Skeletal muscle cell (primary cell): ENCODE measurements at places on chromosomes 6 and 20.

DNA sequence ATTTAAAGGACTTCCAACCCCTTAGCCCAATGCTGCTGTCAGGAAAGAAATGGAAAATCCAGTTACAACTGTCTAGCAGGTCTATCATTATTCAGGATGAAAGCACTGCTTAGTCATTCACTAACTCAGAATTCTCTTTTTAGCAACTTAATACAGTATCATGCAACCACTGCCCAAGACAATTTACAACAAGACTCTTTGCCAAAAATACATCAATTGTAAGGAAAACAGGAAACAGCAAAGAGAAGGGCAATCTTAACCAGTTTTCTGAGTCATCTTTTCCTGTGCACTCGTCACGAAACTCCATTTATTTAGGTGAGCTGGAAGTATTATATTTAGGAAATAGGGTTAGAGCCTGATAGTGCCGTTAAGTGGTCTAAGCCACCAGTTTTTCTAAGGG is 1197.7 kb upstream of the CITED2 start:
- DNase-seq, result peak; percentile 85

GRCh38 chr20:23565503-23566045 is 2.7 kb downstream of the CST9L start:
- DNase-seq, result no peak

DNA sequence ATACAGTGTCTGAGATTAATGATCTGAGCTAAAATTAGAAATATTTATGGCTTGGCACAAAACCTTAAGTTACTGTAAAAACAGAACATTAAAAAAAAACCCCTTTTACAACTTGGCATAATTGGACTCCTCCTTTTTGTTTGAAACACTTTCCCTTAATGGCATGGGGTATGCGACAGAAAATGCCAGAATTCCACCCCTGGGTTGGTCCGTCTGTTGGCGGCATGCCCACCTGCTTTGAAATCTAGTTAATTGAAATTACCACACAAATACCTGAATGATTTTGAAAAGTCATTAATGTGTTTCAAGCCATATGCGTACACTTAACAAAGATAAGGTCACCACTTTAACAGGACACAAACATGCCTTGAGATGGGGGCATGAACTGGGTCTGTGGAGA is 175.1 kb upstream of the FOXQ1 start:
- no peak for DNase-seq

DNA sequence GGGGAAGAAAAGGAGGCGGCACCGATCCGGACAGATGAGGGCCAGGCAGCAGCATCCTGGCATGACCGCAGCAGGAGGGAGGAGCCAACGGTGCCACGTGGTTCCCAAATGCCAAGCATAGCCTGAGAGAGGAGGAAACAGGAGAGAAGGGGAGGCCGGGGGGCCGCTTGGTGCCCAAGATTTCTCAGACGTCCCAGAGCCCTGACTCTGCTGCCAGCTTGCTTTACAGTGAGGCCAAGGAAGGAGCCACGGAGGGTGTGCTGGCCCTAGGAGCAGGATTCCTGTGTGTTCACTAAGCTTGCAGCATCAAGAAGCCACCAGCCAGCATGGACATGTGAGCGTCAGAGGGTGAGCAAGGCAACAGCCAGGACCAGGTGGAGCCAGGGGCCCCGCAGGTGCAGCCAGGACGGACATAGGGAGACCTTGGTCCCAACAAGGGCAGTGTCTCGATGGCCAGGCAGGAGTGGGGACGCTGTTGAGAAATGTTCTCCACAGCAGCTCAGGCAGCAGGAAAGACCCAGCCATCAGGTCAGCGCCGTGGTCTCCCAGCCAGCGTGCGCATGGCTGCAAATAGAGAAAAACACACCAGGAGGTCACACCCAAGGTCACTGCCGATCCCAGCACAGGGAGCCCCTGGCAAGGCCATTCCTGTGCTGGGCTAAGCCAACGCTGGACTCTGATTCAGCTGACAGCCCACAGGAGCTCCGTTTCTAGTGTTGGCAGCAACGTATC is 143.7 kb downstream of the DLL1 start:
- DNase-seq, result no peak

- DNase-seq, result no peak
Observed at GRCh38 chr6:44072959-44073611, 54.2 kb downstream of the MRPL14 start.

- no peak for DNase-seq
Observed at GRCh38 chr6:12832226-12832735, 115.7 kb downstream of the PHACTR1 start.

DNA sequence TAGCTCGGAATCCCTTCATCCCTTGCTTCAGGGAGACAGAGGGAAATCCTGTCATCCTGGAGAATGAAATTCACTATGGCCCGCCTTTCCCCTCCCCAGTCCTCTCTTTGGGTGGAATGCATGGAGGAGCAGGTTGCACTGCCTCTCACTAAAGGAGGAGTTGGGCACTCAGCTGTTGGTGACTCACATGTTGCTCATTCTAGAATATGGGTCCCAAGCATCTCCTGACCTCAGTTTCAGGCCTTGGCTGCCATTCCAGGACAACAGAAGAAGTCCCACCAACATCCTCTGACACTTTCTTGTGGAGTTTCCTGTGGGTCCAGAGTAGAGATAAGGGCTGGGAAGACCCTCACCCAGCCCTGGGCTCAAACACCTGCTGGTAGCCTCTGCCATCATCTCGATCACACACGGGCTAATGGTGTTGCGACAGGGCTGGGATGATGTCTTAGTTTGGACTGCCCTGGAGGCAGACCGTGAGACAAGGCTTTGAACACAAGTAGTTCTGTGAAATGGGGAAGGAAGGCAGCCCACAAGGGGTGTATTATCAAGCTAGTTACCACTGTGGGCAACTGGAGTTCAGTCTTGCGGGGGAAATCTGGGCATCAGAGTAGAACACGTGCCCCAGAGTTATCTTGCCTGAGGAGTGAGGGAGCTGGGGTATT is 52.4 kb upstream of the RNF24 start:
- no peak for DNase-seq

GRCh38 chr20:6857927-6858326 is 90.4 kb downstream of the BMP2 start:
- DNase-seq, result no peak

DNA sequence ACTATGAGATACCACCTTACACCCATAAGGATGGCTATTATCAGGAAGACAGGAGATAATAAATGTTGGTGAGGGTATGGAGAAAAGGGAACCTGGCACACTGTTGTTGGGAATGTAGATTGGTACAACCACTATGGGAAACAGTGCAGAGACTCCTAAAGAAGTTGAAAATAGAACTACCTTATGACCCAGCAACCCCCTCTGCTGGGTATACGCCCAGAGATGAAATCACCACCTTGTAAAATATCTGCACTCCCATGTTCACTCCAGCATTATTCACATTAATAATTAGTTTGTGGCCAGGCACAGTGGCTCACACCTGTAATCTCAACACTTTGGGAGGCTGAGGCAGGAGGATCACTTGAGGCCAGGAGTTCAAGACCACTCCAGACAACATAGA is 26.8 kb downstream of the ZBTB9 start:
- DNase-seq, result no peak

DNA sequence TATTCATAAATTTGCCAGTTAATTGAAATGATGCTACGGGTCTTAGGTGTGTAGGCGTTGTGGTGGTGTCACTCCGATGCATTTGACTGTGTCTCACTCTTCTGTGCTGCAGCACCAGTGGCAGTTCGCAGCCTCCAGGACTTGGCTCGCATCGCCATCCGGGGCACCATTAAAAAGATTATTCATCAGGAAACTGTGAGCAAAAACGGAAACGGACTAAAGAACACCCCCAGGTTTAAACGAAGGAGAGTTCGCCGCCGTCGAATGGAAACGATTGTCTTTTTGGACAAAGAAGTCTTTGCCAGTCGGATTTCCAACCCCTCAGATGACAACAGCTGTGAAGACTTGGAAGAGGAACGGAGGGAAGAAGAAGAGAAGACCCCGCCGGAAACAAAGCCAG is 17.6 kb downstream of the PCMTD2 start:
- DNase-seq, result no peak

- no peak for DNase-seq
Observed at GRCh38 chr20:29740601-29740950, 1516.9 kb upstream of the DEFB115 start.

DNA sequence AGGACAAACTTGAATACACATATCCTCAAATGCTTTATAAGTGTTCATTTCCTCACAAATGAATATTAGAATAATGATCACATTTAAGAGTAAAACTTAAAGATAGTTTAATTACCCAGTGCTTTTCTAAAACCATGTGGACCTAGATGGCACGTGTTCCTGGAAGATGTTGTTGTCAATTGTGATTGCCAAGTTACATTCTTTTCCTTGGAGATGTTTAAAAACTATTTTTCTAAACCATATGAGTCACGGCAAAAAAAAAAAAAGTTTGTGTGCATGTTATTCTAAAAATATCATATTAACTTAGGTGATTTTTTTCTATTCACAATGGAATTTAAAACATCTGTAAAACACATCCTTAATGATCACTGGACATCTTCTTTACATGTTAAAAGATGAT is 51.1 kb downstream of the RCAN2 start:
- DNase-seq, result peak; percentile 22

- DNase-seq, result no peak
Observed at GRCh38 chr6:36852481-36853147, 13.4 kb upstream of the CPNE5 start.

- DNase-seq, result no peak
Observed at GRCh38 chr20:46324379-46324778, 16.1 kb upstream of the CDH22 start.

GRCh38 chr6:100724222-100724621 is 156.9 kb downstream of the ASCC3 start:
- no peak for DNase-seq

DNA sequence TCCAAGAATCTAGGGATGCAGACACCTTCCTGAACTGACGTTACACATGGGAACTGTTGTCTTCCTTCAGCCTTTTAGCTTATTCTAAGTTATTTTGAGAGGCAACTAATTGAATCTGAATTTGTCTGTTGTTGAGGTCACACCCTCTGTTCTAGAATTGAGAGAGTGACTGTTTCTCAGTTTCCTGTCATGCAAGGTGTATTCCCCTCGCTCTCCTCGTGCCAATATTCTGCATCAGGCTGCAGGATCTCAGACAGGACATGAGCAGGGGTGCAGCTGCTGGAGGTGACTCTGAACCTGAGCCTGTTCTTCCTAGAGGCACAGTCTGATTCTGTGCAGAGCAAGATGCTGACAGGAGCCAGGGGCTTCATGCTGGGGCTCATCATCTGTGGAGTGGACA is 52.5 kb downstream of the HLA-DPB1 start:
- no peak for DNase-seq

- DNase-seq, result no peak
Observed at GRCh38 chr6:144781836-144782235, 496.7 kb downstream of the UTRN start.

DNA sequence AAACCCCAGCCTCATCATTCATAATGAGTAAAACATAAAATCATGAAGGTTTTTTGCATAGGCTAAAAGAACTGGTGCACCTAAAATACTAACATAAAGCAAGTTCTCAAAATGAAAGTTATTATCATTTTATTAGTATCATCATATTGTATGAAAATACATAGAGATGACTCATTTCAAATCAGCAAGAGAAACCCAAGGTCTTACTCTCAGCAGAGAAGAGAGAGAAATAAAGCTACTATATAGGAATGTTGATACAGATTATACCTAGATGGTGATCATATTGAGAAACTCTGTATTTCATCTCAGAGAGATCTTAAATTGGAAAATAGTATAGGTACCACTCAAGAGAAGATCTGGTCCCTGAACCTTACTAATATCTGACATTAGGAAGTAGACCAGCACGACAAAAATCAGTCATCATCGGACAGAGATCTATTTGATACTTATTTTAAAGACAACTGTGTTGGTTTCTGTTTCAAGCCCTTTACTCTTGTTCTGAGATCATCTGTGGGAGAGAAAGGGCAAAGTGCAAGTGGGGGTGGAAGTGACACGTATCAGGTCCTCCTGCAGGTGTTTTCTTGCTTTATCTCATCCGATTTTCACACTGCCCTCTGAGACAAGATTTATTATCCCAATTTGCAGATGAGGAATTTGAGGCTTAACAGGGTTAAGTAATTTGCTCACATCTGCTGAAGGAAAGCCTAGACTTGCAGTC is 532.3 kb downstream of the MAFB start:
- no peak for DNase-seq

GRCh38 chr20:44120676-44121425 is 66.1 kb downstream of the JPH2 start:
- DNase-seq, result no peak

- DNase-seq, result no peak
Observed at GRCh38 chr6:21327326-21328112, 266.0 kb upstream of the SOX4 start.

DNA sequence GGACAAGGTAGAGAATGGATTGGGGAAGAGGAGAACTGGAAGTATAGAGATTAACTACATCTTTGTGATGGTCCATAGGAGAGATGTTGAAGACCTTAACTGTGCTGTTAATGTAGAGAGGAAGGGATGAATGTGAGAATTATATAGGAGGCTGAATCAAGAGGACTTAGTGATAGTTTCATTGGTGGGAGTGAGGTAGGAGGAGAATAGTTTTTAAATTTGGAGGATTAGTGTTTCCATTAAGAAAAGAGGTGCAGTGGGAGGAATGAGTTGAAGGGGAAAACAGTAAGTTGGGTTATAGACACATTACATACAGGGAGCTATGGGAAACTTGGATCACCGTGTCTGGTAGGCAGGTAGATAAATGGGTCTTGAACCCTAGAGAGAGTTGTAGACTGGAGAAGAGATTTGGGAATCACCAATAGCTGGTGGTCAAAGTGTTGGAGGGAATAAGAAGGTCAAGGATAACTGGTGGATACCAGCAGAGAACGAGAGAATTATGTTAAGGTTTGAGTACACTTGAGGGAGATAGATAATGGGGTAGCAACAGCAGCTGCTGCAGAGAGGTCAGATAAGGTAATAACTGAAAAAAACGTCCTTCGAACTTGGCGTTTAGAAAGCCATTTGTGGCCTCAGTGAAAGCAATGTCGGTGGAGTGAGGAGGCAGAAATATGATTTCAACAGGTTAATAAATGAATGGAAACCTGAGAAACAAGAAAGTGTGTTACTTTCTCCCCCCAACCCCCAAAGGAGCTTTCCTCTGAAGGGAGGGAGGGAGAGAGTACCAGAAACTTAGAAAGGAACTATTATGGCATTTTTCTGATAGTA is 3.1 kb downstream of the C6orf89 start:
- DNase-seq, result no peak

GRCh38 chr6:183668-184067 is 108.6 kb upstream of the DUSP22 start:
- DNase-seq, result no peak

GRCh38 chr6:158780988-158781691 is 38.0 kb downstream of the EZR start:
- DNase-seq, result no peak

GRCh38 chr6:101402622-101403031 is 9.1 kb downstream of the GRIK2 start:
- DNase-seq, result no peak

DNA sequence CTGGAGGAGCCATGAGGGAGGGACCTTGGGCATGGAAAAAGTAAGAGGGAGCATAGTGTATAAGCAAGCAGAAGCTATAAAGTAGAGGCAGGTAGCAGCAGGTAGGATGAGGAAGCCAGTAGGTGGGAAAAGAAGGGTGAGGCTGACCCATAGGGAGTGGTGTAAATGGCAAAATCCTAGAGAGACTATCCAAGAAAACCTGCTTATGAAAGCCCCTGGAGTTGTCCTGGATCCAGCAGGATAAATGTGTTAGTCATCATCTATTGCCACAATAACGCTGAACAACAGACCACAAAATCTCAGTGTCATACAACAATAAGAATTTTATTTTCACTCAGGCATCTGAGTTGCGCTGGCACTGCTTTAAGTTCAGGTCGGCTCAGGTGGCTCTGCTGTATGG is 30.2 kb downstream of the CHD6 start:
- peak; percentile 25 for DNase-seq
